ENCODE measurements at places on chromosomes 7 and 10.

GRCh38 chr10:26438534-26439341, 597 bp downstream of the APBB1IP start:
- no peak for DNase-seq

DNA sequence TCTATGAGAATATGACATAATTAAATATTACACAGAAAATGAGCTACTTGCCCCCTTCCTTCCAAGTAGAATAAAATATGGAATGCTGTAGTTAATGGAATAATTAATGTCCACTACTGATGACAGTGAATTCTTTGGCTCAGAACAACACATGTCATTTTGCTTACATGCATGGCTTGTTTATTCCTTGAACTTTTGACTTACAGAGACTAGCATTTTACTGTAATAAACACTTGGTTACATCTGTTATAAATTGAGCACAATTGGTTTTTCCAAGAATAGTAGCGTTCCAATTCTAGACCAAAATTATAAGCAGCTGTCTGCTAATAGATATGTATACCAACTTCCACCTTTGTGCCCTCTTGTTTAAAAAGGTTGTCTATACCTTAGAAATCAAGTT, 286.7 kb downstream of the OTUD1 start:
- no peak for DNase-seq

DNA sequence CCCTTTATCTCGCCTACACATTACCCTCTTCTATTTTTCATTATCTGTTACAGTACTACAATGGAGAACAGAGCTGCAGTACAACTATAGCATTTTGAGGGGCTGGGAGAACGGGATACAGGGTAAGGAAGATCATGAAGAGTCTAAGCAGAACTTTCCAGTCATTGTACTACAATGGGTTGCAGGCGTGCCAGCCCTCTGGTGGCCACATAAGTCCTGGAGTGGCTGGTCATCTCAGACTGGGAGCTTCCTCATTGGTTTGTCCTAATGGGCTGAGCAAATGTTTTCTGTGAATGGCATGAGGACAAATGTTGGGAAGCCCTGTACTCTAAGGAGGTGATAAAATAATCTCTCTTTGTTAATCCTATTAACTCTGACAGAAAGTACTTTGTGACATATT, 33.0 kb downstream of the TMEM106B start:
- peak; percentile 9 for DNase-seq

DNA sequence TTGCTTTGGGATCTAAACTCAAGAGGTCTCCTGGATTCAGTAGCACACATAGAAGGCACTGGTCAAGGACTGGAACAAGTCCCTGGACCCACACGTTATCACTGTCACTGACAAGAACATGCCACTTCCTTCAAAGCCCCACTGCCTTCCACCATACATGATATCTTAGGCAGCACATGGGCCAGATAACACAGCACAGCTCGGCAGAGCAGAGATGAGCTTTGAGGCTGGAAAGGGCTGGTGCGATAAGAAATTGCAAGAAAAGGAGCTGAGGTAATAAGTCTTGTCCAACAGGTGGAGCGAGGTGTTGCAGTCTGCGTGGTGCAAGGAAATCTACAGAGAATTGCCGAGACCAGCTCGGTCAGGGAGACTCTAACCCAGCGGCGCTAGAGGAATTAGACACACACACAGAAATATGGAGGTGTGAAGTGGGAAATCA, 139.8 kb upstream of the CDK13 start:
- DNase-seq, result no peak

GRCh38 chr7:104486931-104487330, 158.5 kb downstream of the LHFPL3 start:
- DNase-seq, result no peak
